Stimulated activated CD4-positive, alpha-beta T cell treated with anti-CD3 and anti-CD28 coated beads, Interleukin-12 subunit alpha, Interleukin-12 subunit beta, amount 100 ng/mL, for 4 hours (primary cell): ENCODE measurements at places on chromosomes 12 and 14.
A peak's percentile ranks its signal among the peaks of the same experiment; 100 is the strongest.

GRCh38 chr12:50953047-50953446 is 703 bp downstream of the HIGD1C start:
- no peak for DNase-seq

GRCh38 chr12:108363165-108363564 is 24.1 kb upstream of the CMKLR1 start:
- no peak for DNase-seq

DNA sequence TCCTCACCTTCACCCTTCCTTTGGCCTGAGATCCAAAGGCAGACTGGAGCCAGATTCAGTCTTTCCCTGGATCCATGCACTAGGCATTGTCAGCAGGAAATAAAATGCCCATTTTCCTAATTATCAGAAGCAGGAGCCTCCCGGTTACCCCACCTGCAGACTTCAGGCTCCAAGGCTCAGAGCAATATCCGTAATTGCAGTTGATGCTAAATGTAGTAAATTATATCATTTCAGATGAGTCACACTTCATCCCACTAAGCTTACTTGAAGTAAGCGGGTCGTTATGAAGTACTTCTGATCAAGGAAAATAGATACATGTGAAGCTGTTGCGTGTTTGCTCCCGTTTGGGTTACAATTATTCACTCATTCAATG is 110.7 kb upstream of the SFSWAP start:
- no peak for DNase-seq

- DNase-seq, result no peak
These were observed 44.8 kb upstream of the METAP2 start for GRCh38 chr12:95429172-95429510.

GRCh38 chr14:22721213-22721612 is 45.3 kb upstream of the OXA1L start:
- no peak for DNase-seq

GRCh38 chr12:70408004-70408790 is 42.1 kb downstream of the KCNMB4 start:
- no peak for DNase-seq

DNA sequence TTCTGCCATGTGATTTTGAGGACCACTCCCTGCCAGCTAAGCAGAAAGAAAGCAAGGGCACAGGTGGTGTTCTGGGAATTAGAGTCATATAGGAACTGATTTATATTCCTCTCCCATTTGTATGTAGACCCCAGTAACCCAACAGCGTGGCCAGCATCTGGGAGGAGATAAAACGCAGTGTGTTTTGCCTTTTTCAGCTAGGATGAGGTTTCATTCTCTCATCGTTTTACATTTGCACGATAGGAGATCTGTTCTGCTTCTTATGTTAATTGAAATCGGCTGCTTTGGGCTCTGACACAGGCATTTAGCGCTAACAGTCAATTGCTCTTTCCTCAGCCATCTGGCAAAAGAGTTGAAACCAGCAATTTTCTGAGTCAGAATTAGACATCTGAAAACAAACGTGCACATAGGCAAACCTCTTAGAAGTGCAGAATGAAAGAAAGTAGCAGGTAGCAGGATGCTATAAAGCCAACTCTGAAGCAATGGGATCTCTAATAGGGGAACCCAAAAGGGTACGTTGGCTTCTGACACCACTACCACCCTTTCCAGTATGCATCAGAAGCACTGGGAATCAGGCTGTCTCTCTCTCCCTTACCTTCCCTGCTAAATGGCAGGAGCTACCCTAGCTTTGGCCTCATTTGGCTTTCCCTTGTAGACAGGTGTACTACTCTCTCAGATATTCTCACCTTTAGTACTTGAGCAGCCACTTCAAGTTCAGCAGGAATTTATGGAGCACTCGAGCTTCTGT is 219.1 kb downstream of the PHLDA1 start:
- DNase-seq, result no peak

DNA sequence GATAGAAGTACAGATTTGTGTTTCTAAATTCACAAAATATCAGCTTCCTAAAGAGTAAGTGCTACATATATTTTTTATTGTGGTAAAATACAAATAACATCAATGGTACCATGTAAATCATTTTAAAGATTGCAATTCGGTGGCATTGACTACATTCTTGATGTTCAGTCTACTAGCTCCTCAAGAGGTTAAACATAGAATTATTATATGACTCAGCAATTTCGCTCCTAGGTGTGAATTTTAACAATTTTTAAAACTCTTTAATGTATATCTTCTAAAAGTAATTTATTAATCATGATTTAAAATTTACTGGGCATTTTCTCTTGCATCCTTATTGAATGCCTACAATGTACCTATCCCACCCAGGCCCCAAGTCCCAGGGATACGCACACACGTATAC is 29.8 kb upstream of the OAS1 start:
- DNase-seq, result no peak

DNA sequence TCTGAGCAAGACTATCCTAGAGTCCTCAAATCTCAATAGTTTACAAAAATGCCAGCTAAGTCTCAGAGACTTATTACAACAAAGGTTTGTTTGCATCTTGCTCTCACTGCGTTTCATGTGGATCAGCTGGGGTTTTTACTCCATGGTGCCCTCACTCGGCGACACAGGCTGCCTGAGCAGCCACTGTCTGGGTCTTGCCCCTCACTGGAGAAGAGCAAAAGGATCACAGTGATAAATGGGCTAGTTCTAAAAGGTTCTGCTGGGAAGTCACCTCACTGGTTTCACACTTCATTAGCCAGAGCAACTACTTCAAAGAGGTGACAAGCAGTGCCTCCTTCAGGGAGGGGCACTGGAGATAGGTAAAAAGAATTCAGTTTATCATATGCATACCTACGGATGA is 392.0 kb downstream of the RPL10L start:
- DNase-seq, result no peak

GRCh38 chr14:83827383-83827782 is 1702.6 kb upstream of the FLRT2 start:
- DNase-seq, result no peak

GRCh38 chr14:38958589-38958988 is 144.4 kb downstream of the SEC23A start:
- DNase-seq, result no peak

GRCh38 chr12:116278667-116279066 is 1.2 kb upstream of the MED13L start:
- no peak for DNase-seq

GRCh38 chr12:1845886-1846285 is 25.5 kb downstream of the LRTM2 start:
- DNase-seq, result no peak

DNA sequence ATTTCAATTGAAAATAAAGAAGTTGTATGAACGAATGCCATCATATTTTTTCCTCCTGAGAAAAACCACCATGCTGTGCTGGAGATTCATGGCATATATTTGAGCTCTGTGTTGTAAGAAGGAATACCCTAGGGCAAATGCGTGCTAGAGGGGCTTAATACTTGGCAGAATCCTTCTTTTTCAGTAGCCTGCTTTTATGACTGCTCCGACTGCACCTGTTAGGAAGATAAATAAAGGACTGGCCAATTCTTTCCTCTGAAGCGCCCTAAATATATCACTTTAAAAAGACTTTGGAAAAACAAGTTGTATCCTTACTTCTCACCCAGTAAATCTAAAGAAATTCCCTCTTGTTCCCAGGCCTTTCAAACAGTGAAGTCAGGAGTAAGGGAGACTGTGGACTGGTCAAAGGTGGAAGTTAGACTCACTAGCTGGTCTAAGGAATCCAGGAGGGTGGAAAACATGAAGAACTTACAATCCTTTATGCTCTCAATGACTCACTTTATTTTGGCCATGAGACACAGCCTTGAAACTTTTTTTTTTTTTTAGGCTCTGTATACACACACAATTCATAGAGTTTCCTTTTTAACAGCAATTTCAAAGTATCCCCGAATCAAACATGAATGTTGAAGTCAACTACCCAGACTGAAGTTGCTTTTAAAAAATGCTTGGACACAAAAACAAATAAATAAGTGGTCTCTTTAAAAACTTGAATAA is 5.2 kb downstream of the MYBPC1 start:
- DNase-seq, result no peak

DNA sequence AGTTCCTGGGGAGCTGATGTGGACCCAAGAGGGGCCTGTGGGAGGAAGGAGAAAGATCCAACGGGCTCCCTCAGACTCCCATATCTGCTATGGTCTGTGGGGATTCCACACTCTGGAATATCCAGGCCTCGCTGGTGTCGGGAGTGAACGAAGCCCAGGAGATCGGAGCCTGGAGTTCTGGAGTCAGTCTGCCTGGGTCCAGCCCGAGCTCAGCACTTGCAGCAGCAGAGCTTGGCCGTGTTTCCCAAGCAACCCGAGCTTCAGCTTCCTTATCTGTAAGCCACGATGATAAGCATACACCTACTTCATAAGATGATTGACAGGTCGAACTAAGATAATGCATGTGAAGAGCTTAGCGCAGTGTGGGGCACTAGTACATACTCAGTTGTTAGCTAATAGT is 10.1 kb downstream of the LTBP2 start:
- DNase-seq, result no peak

DNA sequence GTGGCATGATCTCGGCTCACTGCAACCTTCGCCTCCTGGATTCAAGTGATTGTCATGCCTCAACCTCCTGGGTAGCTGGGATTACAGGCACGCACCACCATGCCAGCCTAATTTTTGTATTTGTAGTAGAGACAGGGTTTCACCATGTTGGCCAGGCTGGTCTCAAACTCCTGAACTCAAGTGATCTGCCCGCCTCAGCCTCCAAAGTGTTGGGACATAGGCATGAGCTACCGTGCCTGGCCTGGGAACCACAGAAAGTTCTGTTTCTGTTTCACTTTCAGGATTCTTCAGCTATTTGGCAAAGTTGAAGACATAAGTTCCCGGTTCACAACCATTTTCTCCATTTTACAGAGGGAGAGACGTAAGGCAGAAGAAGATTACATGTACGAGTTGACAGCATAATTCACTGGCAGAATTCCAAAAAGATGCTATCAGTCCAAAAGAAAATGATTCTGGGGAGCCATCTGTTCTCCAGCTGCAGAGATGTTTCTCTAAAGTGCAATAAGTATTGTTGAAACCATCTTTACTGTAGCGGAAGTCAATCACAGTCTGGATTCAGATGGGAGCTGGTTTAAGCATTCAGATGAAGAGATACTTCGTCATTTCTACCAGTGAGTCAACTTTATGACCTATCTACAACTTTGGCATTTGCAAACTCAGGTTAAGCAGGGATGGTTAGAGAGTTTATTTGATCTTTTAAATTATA is 8.1 kb upstream of the RNF34 start:
- no peak for DNase-seq

DNA sequence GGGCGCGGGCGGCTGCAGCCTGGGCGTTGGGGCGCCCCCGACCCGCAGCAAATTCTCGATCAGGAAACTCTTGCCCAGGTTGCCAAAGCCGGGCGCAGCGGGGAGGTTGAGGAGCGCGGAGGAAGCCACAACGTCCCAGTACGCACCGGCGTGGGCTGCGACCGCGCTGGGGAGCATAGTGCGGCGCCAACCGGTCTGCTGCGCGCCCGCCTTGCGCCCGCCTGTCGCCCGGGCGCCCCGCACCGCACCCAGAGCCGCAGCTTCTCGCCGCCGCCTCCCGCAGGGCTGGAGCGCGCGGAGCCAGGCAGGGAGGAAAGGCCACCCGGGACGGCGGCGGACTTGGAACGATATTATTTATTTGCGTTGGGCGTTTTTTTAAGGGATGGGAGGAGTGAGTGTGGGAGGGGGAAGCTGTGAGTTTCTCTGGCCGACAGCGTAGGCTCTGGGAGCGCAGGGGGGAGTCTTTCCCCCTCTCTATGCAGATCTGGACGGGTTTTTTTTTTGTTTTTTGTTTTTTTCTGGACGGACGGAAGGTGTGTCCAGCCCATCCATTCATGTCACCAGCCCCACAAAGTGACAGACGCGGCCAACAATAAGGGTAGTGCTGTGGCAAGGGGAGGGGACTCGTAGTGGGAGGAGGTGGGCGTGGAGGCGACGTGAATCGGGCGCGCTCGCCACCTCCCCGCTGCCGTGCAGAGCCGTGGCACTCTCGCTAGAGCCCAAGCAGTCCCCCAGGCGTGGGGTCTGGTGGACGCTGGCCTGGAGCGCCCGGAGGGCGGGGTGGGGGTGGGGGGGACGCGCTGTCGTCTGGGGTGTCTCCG is at the start of gene DBX2:
TSS of gene DBX2 (minus strand) at position 349 of the 821 bp plus-strand sequence. CDS start at position 177, 172 bp downstream.
- DNase-seq, result no peak

DNA sequence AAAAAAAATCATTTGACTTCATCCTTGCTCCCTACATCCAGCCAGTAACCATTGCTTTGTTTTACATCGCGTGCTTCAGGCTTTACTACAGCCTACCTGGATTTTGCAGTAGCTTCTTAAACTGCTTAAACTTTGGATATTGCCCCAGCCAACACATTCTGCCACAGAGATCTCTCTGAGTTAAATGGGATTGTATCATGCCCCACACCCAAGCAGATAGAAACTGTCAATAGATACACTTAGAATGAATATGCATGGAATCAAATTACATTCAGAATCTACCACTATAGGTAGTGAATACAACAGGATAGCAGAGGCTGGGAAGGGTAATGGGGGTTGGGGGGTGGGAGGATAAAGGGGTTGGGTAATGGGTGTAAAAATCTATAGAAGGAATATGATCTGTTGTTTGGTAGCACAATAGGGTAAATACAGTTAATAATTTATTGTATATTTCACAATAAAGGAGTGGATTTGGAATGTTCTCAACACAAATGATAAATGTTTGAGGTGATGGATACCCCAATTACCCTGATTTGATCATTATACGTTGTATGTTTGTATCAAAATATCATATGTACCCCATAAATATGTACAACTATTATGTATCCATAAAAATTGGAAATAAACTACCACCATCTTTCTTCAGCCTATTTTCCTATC is 2.7 kb upstream of the MYRFL start:
- DNase-seq, result no peak

DNA sequence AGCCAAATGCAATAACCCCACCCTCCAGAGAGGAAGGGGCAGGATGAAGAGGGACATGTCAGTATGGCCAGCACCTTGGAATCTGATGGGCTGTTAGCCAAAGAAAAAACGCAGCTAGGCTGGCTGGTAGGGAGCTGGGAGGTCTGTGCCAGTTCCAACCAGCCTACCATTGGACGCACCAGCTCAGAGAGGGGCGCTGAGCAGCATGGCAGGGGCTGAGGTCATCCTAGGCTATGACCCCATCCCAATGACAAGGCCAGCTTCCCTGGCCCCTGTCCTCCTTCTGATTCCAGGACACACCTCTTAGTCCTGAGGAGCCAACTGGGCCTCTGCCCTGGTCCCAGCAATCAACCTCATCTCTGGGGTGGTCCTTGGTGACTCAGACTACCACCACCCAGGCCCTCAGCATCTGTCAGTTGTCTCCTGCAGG is 12.2 kb downstream of the ACTN1 start:
- no peak for DNase-seq

DNA sequence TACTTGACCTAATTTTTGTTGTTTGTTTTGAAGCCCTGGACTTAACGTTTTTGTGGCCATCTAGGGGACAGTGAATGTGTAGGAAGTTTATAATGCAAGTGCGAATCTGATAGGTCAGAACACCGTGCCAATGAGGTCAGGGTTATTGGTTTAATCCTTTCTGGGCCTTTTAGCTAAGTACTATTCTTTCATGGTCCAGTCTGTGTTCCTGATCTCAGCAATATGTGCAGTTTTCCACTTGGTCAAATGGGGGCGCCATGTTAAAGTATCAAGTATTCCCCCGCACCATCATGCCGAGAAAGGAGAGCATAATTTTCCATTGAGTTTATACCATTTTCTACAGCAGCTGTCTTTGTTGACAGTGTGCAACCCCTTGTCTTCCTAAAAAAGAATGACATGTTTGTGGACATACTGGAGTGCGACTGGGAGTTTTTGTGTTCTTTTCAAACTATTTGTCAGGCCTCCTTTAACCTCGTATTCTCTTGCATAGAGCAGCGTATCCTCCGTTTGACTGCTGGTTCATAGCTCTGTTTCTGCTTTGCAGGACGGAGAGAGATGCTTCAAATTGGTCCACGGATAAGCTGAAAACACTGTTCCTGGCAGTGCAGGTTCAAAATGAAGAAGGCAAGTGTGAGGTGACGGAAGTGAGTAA is 1.3 kb downstream of the AHSA1 start:
- DNase-seq, result peak; percentile 48
